ENCODE measurements at places on chromosomes 16 and 17.

DNA sequence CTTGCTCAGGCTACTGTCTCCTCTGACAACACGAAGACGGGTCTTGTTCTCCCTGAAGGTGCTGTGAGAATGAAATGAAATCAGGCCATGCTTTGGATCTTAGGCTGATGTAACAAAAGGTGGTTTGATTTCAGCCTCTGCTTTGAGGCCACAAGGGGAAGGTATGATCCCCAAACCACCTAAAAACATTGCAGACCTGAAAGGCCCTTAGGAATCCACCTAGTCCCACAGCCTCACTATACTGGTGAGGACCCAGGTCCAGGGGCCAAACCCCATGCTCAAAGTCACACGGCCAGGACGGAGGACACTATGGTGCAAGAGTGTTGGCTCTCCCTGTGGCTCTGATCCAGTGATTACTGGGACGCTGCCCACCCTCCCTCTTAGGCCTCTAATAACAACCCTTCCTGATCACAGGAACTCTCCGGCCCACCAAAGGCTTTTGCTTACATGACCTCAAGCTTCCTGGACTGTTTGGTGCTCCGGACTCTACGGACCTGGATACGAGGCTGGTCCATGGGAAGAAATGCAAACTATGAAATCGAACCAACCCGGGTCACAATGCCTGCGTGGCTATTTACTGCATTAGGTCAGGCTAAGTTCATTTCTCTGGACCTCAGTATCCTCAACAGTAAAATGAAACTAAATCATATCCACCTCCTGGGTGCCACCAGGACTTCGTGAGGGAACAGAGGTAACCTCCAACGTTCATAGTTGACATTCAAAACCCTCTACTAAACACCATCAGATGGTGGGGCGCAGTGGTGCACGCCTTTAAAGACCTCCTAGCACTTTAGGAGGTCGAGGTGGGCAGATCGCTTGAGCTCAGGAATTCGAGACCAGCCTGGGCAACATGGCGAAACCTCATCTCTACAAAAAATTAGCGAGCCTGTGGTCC lies 1.5 kb downstream of the TRIM25 start:
- DNase-seq = no peak

- DNase-seq = no peak
Measured at GRCh38 chr16:27251541-27252205, 16.9 kb downstream of the NSMCE1 start.

DNA sequence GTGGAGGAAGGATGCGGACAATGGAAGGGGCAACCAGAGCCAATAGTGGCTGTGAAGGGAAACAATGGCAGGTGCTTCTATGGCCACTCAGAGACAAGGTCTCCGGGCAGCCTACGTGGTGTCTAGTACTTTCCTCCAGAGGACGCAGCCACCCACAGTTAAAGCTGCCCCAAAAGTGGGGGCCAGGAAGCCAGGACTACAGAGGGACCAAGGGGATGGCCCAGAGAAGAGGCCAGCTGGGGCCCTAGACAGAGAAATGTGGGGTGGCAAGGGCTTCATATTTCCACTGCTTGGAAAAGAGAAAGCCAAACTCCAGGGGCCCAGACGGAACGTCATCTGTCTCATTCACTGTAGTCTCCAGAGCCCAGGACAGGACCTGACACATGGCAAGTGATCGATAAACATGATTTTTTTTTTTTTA lies 837 bp upstream of the PER1 start:
- DNase-seq = no peak

GRCh38 chr16:76265434-76266045 lies 11.7 kb upstream of the CNTNAP4 start:
- DNase-seq = no peak

DNA sequence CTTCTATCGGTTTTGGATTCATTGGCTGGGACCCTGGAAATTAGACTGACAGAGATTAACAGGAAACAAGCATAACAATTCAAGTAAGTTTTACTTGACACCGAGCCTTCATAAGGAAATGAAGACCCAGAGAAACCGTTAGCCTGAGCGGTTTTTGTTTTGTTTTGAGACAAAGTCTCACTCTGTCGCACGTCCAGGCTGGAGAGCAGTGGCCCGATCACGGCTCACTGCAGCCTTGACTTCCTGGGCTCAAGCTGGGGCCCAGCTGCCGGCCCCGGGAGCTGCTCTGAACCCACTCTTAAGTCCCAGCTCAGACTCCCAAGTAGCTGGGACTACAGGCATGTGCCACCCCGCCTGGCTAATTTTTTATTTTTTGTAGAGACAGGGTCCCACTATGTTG lies 321.3 kb downstream of the SEC14L1 start:
- DNase-seq = no peak

GRCh38 chr17:1179818-1180742 lies at the start of gene ABR:
TSS of gene ABR (minus strand) at chr17:1179981. CDS start at chr17:1179727, 254 bp downstream.
- DNase-seq = peak; percentile 19

- DNase-seq = no peak
Measured at GRCh38 chr17:6943406-6943805, 52.4 kb upstream of the ALOX12 start.

DNA sequence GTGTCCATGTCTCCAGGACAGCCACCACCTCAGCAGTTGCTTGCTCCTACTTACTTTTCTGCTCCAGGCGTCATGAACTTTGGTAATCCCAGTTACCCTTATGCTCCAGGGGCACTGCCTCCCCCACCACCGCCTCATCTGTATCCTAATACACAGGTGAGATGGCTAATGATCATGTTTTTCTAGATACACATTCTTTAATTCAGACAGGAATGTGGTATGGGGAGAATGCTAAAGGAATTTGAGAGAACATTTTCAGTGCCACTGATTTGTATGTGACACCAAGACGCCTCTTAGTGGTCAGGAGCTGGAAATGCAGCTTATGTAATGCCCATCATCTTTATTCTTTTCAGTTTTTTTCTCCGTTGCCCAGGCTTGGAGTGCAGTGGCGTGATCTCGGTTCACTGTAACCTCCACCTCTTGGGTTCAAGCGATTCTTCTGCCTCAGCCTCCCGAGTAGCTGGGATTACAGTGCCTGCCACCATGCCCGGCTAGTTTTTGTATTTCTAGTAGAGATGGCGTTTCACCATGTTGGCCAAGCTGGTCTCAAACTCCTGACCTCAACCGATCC lies 8.9 kb upstream of the RAPGEFL1 start:
- no peak for DNase-seq

DNA sequence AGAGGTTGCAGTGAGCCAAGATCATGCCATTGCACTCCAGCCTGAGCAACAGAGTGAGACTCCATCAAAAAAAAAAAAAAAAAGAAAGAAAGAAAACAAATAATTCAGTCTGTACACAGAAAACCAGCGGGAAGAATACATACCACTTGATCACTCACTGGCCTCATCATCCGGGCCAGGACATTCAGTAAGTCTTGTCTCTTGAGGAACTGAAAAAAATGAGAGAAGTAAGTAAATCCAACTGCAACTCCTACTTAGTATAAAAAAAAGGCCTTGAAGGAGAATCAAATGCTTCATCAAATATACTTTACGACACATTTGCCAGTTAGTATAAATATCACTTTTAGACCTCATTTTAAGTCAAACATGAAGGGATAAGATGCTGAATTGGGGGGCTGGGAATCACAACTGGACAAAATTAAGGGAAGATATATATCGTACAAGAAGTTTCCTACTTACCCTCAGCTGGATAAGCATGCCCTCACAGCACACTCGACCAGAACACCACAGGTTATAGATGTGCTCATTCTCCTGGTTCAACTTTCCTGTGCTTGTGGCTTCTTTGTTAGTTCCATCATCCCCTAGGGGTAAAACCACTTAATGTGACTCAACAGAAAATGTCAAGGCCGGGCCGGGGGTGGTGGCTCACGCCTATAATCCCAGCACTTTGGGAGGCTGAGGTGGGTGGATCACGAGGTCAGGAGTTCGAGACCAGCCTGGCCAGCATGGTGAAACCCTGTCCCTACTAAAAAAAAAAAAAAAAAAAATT lies 12.4 kb downstream of the CCDC47 start:
- peak; percentile 35 for DNase-seq

GRCh38 chr17:49896860-49897259 lies 49.0 kb upstream of the TAC4 start:
- no peak for DNase-seq

DNA sequence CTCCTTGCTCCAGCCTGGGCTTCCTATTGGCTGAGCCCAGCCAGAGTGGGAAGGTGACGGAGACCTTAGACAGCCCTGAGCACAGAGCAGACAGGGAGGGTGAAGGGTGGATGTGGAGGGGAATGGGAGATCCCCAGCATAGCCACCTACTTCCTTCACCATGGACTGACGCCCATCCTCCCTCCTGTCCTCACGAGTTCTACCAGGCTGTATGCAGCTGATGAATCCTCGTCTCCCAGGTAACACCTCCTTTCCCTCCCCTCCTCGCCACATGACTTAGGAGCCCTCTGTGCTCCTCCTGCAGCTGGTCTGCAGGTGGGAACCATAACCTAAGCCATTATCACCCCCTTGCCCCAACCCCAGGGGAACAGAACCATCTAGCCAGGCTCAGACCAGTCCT lies 9.0 kb upstream of the CRHR1 start:
- no peak for DNase-seq

DNA sequence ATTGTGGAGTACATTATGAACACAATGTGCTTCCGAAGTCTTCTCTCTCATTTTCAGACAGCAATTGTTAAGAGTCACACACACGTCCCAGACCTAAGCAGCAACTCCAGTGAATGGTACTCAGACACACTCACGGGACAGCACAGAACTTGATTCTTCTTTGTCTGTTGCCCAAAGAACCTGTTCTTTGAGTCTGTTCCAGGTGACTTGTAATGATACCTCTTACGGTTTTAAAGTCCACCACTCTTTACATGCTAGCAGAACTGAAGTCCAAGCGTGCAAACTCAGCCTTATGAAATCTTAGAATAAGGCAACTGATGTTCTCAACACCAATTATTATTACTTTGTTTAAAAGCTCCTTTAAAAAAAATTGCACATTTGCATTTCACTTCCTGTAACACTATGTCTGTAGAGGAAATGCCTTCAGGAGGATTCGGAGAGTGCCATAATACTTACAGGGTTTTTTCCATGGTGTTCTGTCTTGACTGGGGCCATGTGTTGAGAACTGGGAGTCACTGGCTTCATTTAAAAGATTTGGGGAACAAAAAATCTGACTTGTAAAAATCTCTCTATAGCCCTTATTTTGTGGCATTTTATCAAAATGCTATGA lies 48.1 kb downstream of the MARF1 start:
- no peak for DNase-seq

DNA sequence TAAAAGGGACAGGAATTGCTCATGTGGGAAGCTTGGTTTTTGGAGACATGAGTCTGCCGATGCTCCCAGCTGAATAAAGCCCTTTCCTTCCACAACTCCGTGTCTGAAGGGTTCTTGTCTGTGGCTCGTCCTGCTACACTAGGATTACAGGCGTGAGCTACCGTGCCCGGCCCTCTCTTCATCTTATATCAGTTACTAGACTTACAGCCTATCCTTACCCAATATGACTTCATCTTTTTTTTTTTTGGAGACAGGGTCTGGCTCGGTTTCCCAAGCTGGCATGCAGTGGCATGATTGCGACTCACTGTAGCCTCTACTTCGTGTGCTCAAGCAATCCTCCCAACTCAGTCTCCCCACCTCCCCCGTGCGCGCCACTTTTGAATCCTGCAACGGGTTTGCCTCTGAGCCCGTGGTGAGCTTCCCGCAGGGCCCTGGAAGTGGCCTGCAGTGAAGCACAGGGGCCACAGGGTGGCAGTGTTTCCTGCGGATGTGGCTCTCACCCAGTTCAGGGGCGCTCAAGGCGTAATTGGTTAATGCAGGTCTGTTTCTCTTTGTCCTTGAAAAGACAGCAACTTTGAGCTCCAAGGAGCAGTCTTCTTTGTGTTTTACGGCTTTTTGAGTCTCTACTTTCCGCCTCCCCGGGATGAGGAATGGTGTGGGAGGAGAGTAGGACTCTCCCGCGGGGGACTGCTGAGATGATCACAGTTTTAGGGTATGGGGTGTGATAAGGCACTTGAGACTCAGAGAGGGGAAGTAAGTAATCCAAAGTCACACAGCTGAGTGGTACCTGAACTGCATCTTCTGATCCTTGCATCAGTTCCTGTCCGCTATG lies 22.7 kb upstream of the GPRC5B start:
- DNase-seq = peak; percentile 33

- DNase-seq = no peak
Measured at GRCh38 chr16:3276679-3277078, 6.6 kb upstream of the ZNF263 start.

GRCh38 chr16:84788920-84789391 lies 30.8 kb upstream of the CRISPLD2 start:
- no peak for DNase-seq

DNA sequence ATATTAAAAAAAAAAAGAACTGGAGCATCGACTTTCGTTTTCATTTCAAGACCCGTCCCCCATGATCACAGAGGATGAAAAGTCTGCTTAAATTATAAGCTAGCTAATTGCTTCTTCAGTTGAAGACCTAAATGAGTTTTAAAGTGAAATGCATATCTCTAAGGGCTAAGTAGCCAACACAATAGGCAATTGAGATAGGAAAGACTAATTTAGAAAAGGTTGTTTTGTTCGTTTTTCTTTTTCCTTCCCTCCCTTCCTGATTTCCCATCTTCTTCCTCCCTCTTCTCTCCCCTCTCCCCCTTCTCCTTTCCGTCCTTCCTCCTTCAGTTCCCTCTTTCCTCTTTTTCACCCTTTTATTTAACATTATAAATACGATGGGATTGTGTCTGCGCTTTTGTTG lies 377.2 kb downstream of the WWOX start:
- DNase-seq = no peak
